Fibroblast of villous mesenchyme (primary cell): ENCODE measurements at places on chromosomes 3 and 15. TPM values are rescaled to one million over a fixed set of nuclear protein-coding genes. Genes with fewer than 3 reads are reported as not detected.

Gene TFRC
- 71.8 and 150 TPM in 2 replicates for total RNA-seq

GRCh38 chr3:186496016-186496415 lies 48.2 kb downstream of the CRYGS start:
- no peak for DNase-seq

Gene GATA2
- 26.7 and 41.0 TPM in 2 replicates for total RNA-seq

Gene NR2E3
- 0.86 and 0.97 TPM in 2 replicates for total RNA-seq

Gene DUOX1
- total RNA-seq, result not detected in 2 replicates

GRCh38 chr15:96053781-96054428 lies 276.6 kb upstream of the NR2F2 start:
- peak; percentile 81 for DNase-seq

DNA sequence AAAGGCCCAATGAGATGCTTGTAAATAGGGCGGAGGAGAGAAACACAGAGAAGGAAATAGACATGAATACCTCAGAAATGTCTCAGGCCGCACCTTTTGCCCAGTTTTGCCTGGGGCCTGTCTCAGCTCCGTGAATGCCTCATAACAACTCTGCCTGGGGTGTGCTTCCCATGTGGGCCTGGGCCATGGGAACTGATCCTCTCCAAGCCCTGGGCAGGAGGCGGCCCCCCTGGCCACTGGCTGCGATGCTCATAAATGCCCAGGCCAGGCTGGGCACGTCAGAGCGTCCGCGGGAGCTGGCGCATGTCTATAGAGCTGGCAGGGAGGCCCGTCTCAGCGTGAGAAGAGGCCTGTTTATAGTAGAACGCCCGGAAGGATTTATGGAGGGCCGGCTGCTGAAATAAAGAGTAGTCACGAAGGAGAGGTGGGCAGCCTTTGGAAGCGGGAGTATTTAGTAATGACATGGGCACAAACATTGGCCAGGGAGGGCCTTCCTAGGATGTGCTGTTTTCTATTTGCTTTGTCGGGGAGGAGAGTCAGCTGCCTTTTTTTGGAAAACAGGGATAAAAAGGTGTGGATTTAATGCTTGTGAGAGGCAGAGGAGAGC lies 85.9 kb upstream of the IGF1R start:
- no peak for DNase-seq

Gene NTRK3
- 0.32 TPM in 1 of 2 replicates, not detected in the other for total RNA-seq
